Mucosa of descending colon (tissue), 3 donors: ENCODE measurements at places on chromosomes 13 and 19.

DNA sequence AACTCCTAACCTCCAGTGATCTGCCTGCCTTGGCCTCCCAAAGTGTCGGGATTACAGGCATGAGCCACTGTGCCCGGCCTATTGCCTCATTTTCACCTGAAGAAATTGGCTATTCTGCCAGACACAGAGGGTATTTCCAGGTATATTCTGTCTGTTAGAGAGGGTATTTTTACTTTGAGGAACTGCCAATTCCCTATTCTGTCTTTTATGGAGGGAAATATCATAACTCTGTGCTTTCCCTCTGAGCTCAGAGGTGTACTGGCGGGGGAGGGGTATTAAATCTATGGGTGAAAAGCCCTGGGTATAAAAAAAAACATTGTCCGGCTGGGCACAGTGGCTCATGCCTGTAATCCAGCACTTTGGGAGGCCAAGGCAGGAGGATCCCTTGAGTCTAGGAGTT lies 24.8 kb downstream of the TSKS start:
- no peak for DNase-seq

- no peak for DNase-seq
Measured at GRCh38 chr19:36051236-36051635, 2.8 kb downstream of the THAP8 start.

DNA sequence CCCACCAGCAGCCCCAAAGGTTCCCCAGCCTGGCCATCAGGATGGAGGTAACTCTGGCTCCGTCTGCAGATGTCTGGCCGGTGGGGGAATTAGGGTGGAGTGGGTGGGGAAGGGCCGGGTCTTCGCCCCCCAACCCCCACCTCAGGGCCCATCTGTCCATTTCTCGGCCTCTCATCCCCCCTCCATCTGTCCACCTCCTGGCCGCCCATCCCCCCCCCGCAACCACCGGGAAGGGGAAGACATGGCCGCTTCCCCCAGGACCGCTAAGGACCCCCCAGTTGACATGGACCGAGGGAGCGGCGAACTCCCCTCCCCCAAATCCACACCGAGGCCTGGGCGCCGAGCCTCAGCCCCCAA lies 793 bp downstream of the LRFN1 start:
- DNase-seq = no peak

DNA sequence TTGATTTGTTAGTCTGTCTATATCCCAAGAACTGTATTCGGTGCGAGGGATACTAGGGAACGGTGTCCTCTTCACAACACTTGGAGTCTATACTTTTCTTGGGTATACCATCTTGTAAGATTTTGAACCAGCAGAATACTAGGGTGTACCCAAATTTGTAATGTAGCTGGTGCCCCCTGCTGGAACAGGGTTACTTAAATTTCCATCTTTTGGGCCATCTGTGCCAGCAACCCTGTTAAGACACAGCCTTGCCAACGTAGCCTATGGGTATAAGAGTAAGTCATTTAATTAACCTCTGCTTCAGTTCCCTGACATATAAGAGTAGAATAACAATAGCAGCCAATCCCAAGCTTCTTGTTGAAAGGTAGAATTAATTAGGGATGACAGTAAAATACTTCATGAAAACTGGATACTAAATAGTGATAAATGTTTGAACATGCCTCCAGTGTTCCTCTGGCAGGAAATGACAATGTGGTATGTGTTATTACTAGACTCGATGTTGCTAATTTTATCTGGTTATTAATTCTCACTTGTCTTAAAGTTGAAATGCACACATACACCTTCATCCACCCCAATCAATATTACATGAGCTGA lies 607.6 kb downstream of the FGF9 start:
- peak; percentile 59 for DNase-seq
